GM18507 (cell line): ENCODE measurements at places on chromosomes 6 and 20.

DNA sequence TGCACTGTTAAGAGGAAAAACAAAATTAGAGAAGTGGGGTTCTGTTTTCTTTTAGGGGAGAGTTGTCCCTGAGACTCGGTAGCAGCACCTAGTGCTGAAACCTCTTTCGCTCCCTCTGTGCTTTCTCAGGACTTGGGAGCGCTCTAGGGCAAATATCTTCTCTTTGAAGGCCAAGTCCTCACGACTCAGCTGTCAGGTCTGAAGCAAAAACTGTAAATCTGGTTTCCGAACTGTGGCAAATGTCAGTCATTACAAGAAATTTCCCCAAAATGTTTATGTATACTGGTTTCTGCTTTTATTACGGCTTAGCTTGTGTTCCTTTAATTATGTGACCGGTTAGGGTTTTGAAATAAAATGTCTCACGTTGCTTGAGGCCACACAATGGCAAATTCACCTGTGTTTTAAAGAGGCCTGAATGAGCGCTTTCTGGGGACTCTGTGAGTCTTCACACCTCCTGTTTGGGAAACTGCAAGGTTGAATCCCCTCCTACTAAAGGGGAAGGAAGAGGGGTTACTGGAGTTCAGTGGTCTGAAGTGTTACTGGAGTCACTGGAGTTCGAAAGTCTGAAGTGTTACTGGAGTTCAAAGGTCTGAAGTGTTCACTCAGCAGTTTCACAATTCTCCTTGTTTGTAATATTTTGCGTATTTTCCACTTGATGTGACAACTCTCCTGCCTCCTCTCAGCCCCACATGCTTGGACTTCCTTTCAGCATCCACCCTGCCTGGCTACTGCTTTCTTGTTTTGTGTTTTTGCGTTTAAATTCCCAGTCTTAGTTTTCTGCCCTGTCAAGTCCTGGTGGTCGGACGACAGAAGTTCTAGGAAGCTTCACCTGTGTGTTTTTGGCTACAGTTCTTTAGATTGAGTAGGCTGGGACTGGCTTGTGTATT, 1.6 kb downstream of the SMPDL3A start:
- no peak for DNase-seq

- no peak for DNase-seq
Observed at GRCh38 chr20:23058240-23058639, 8.8 kb upstream of the THBD start.

DNA sequence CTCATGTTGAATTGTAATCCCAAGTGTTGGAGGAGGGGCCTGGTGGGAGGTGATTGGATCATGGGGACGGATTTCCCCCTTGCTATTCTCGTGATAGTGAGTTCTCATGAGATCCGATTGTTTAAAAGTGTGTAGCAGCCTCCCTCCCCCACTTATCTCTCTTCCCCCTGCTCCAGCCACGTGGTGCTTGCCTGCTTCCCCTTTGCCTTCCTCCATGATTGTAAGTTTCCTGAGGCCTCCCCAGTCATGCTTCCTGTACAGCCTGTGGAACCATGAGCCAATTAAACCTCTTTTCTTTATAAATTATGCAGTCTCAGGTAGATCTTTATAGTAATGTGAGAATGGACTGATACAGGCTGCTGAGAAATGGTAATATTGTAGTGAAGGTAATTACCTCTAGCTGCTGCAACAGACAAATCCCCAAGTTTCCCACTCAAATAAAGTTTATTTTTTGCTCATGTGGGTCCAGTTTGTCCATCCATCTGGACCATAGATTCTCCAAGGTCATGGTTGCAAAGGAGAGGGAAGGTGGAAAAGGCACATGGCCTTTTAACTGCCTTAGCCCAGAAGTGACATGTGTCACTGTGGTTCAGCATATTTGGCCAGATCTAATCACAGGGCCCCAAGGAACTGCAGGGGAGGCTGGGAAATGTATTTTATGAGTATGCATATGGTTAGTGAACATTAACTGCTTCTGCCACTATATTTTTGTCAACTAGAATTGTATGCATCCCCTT, 89.2 kb downstream of the TRMT11 start:
- no peak for DNase-seq

GRCh38 chr6:105193647-105194046, 13.8 kb upstream of the POPDC3 start:
- no peak for DNase-seq

GRCh38 chr20:54284928-54285704, 77.2 kb downstream of the PFDN4 start:
- no peak for DNase-seq

GRCh38 chr6:125432963-125433362, 131.2 kb upstream of the HDDC2 start:
- DNase-seq = no peak

- DNase-seq = no peak
Observed at GRCh38 chr6:41332842-41333736, 2.3 kb upstream of the NCR2 start.

GRCh38 chr6:43773050-43773979, 3.3 kb downstream of the VEGFA start:
- peak; percentile 61 for DNase-seq

DNA sequence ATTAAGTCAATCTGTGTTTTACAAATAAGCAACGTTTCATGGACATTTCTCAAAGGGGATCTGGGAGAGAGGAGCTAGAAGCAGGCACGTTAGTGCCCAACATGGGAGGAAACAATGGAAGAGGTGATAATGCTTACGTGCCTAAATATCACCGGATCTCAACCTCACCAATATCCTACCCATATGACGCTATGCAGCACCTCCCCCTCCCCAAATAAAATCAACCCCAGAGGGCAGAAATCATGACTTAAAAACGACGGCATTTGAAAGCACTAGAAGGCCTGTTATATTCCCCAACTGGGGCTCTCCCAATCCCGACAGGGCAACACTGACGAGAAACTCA, 425 bp downstream of the HBS1L start:
- DNase-seq = no peak

- no peak for DNase-seq
Observed at GRCh38 chr20:48448666-48449600, 378.9 kb downstream of the PREX1 start.

- no peak for DNase-seq
Observed at GRCh38 chr6:154567695-154568220, 57.3 kb upstream of the CNKSR3 start.

GRCh38 chr6:87322304-87323212, at the start of gene SMIM8:
SMIM8 (plus strand) TSS chr6:87322588; CDS start chr6:87337032, 14,444 bp downstream.
- DNase-seq = peak; percentile 86

GRCh38 chr6:112122756-112123155, 35.4 kb downstream of the FAM229B start:
- DNase-seq = no peak

- no peak for DNase-seq
Observed at GRCh38 chr20:58388028-58388601, 914 bp upstream of the VAPB start.

DNA sequence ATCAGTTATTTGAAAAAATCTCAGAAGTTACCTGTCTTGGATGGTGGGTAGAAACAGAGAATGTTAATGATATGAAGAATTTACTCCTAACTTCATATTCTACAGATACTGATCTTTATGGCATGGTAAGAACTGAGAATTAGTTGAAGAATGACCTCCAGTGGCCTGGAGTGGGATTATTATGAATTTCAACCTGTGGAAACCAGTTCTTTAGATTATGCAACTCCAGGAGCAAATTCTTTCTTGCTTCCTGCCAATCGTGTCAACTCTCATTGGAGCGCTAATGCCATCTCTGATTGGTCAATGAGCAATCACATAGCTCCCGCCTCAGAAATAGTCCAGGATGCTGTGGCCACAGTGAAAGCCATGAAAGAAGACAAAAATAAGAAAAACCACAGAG, 40.6 kb downstream of the LYRM2 start:
- no peak for DNase-seq

DNA sequence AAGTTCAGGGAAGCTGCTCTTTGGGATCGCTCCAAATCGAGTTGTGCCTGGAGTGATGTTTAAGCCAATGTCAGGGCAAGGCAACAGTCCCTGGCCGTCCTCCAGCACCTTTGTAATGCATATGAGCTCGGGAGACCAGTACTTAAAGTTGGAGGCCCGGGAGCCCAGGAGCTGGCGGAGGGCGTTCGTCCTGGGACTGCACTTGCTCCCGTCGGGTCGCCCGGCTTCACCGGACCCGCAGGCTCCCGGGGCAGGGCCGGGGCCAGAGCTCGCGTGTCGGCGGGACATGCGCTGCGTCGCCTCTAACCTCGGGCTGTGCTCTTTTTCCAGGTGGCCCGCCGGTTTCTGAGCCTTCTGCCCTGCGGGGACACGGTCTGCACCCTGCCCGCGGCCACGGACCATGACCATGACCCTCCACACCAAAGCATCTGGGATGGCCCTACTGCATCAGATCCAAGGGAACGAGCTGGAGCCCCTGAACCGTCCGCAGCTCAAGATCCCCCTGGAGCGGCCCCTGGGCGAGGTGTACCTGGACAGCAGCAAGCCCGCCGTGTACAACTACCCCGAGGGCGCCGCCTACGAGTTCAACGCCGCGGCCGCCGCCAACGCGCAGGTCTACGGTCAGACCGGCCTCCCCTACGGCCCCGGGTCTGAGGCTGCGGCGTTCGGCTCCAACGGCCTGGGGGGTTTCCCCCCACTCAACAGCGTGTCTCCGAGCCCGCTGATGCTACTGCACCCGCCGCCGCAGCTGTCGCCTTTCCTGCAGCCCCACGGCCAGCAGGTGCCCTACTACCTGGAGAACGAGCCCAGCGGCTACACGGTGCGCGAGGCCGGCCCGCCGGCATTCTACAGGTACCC, at the start of gene ESR1:
Gene ESR1 (plus strand): TSS at position 170 of the 858 bp plus-strand sequence. CDS start 231 bp downstream, at position 401.
- DNase-seq = no peak

GRCh38 chr6:141105481-141105880, 1027.2 kb upstream of the GJE1 start:
- no peak for DNase-seq

DNA sequence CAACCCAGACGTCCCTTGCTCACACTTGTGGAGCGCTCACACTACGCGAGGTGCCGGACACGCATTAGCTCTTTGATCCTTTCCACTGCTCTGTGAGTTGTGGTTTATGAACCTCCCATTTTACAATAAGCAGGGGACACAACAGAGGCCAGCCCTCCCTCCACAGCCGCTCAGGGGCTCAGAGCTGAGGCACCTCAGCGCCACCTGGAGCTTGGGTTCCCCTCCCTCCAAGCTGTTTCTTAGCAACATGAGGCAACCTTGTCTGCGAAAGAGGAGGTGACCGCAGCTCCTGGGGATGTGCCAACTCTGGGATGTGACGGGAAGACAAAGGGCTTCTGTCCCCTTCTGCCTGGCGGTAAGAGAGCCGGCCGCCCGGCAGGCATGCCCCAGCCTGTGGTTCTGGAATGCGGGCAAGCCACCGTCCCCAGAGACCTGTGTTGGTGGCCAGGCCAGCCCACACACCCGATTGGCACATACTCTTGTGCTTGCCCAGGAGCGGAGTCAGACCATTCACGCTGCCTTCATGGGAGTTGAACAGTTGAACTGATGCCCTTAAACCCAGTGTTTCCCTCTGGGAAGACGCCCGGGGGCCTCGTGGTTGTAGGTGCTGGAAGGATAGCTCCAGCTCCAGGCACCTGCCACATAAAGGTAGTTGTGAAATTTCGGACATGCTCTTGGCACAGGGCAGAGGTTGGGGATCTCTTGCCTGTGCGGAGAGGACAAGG, 44.5 kb downstream of the RBM38 start:
- DNase-seq = no peak

DNA sequence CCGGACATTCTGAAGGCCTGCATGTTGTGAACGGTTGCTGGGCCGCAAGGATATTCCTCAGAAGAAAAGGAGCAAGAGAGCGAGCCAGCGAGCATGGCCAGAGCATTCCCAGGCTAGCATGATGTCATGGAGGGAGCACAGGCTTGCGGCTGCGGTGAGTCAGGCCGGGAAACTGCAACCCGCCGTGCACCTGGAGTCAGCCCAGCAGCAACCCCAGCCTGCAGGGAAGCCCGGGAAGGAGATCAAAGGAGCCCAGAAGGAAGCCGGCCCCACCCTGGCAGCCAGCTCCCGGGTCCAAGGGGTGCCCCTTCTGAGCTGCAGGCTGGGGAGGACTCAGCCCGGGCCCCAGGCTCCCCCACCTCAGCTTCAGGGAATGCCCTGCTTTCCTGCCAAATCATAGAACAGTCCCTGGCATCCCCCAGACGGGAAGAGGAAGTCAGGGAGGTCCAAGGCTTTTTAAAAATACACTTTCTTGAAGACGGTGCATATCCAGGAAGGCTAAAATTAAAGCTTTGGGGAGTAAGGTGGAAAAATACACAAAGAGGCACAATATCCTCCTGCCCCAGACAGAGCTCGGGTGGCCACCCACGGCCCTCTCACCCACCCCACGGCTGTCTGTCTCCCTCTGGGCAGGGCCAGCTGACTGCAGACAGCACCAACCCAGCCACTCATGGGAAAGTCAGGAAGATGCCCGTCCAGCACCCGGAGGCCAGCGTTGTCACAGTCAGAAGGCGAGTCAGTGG, 53.7 kb downstream of the BMP7 start:
- DNase-seq = no peak

DNA sequence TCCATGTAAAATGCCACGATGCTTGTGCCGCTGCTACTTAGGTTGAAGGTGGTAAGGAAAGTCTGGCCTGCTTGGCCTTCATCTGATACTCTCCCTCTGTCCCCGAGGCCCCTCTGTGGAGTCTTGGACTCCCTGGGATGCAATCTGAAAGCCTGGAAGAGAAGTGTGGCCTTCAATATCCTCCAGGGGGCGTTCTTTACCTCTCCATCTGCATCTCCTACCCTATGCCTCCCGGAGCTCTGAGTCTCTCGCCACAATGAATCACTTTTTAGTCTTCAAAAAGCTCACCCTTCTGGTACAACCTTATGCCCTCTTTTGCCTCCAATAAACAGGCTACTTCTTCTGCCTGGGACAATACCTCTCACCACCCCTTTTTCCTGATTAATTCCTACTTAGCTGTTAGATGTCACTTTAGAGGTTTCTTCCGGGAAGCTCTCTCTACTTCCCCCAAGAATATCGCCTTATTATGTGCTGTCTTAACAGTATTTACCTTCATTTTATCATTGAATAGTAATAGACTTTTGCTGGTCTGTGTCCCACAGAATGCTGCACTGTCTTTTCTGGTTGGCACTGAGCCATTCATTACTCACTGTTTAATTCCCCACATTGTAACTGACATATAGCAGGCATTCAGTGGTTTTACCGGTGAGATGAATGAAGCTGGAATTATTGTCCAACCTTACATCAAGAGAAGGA, 13.9 kb upstream of the ATG5 start:
- peak; percentile 26 for DNase-seq

GRCh38 chr20:23877524-23877923, 2.0 kb downstream of the CST5 start:
- DNase-seq = no peak

- DNase-seq = no peak
Observed at GRCh38 chr6:123363912-123364311, 272.8 kb downstream of the TRDN start.

- no peak for DNase-seq
Observed at GRCh38 chr6:32137454-32137853, 7.4 kb upstream of the FKBPL start.

DNA sequence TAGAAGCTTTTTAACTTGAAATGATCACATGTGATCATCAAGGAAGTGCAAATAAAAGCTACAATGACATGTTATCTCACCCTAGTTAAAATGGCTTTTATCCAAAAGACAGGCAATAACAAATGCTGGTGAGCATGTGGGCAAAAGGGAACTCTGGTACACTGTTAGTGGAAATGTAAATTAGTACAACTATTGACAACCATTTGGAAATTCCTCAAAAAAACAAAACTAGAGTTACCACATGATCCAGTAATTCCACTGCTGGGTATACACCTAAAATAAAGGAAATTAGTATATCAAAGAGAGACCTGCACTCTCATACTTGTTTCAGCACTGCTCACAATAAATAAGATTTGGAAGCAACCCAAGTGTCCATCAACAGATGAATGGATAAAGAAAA, 108.7 kb downstream of the HTR1B start:
- DNase-seq = no peak
